ENCODE measurements at places on chromosomes 4 and X.
A peak's percentile ranks its signal among the peaks of the same experiment; 100 is the strongest.

DNA sequence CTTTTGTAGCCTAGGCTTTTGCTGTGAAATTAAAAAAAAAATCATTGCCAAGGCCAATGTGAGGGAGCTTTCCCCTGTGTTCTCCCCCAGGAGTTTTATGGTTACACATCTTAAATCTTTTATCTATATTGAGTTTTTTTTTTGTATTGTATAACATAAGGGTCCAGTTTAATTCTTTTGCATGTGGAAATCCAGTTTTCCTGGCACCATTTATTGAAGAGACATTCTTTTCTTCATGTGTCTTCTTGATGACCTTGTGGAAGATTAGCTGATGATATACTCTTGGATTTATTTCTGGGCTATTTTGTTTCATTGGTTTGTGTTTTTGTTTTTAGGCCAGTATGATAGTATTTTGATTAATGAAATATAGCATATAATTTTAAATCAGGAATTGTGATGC lies 225.0 kb downstream of the ADAM29 start:
- no peak for DNase-seq

- DNase-seq, result no peak
Measured at GRCh38 chr4:76691807-76692582, 205.9 kb downstream of the SOWAHB start.

DNA sequence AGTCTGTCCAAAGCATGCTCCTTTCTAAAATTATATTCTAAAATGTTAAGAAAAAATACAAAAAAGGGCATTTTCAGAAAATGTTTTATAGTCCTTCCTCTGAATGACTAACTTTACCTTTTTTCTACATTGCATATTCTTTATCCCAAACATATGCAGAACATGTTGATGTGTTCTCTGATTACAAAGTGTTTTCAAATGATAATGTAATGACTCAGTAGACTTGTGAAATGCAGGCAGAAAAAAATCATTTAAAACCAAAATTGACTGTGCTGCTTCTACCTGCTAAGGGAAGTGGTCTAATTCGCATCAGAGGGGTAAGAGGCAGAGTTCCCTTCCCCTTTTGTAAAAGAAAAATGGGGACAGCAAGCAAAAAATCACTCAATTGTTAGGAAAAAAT lies 22.7 kb upstream of the YTHDC1 start:
- DNase-seq, result no peak

DNA sequence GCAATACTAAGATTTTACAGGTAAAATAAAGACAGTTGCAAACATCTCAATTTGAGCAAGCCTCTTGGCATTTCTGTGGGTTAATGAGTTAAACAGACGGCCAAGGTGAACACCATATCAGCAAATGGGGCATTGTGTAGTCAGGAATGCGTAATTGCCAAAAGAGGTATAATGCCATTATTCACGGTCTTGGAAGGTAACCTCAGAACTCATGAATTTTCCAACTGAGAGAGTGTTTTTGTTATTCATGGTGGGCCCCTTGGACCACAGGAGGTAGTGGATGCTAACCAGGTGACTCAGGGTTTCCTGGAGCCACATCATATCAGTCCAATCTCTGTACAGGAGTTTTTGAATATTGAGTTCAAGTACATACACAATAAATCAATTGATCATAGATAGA lies 368.0 kb upstream of the TECRL start:
- peak; percentile 73 for DNase-seq
